ENCODE measurements at places on chromosomes 2 and 18.

GRCh38 chr18:43931439-43931838 lies 654.1 kb upstream of the SYT4 start:
- DNase-seq = no peak

GRCh38 chr2:162280654-162281053 lies 37.4 kb upstream of the FAP start:
- DNase-seq = no peak

GRCh38 chr2:187319441-187320108 lies 128.5 kb downstream of the CALCRL start:
- no peak for DNase-seq

- no peak for DNase-seq
Observed at GRCh38 chr2:225895126-225895525, 495.6 kb downstream of the NYAP2 start.

DNA sequence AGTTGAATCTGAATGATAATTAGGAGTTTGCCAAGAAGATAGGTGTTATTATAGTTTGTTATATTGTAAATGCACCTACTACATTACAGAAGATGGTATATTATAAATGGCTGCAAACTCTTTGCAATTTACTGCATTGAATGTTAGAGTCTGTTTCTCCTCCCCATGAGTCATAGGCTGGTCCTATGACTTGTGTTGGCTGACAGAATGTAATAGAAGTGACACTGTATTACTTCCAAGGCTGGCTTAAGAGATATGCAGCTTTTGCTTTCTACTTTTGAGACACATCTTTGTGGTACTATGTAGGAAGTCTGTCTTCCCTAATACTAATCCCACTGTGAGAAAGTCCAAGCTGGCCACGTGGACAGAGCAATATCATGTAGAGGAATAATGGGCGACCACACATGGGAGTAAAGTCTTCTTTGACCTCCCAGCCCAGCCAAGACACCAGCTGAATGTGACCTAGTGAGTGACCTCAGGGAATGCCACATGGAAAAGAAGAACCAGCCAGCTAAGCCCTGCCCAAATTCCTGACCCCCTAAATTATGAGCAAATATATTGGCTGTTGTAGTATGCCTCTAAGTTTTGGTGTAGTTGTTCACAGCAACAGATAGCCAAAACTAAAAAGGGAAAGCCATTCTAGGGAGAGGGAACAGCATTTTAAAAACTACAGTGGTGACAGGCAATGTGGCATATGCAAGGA lies 6.8 kb upstream of the DDX1 start:
- no peak for DNase-seq

DNA sequence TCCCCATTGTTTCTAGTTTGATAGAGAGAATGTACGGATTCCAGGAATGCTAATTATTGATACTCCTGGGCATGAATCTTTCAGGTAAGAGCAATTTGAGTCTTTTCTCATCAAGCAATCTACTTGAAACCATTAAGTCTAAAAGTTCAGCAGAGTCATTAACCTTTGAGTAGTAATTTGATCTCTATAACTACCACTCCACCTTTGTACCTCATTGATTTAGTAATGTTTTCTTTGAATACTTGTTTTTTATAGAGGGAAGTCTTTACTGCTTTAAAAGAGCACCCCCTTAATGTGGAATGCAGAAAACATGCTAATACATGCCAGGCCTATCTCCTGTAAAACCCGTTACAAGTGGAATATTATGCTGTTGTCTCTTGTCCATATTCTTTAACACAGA lies 45.0 kb downstream of the EIF5B start:
- DNase-seq = no peak

GRCh38 chr2:61368687-61369665 lies 101.9 kb downstream of the USP34 start:
- no peak for DNase-seq

DNA sequence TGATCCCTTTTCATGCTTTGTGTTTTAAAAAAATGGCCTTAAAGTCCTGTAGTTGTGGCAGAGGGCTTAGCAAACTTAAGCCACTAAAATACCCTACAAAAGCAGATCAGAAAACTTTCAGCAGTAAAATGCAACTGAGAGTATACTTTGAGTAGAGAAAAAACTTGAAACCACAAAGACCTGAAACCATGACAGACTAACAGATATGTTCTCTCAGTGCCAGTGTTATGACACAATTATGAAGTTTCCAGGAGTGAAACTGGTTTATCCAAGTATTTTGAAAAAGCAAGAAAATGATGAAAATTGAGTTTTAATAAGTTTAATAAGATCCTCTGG lies 74.5 kb downstream of the SPRED2 start:
- no peak for DNase-seq

DNA sequence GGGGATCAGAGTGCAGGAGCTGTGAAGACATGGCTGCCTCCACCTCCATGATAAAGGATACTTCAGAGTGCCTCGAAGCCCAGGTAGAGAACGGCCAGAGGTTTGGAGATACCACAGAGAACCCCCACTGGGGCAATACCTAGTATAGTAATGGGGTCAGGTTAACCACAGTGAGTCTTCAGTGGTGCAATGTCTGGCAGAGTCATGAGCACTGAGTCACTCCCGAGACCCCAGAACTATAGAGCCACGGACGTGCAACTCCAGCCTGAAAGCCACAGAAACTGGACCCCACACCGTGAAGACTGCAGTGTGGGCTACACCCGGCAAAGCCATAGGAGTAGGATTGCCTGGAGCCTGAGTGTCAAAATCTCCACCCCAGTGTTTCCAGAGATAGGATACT lies 746.6 kb downstream of the CBLN2 start:
- DNase-seq = no peak

DNA sequence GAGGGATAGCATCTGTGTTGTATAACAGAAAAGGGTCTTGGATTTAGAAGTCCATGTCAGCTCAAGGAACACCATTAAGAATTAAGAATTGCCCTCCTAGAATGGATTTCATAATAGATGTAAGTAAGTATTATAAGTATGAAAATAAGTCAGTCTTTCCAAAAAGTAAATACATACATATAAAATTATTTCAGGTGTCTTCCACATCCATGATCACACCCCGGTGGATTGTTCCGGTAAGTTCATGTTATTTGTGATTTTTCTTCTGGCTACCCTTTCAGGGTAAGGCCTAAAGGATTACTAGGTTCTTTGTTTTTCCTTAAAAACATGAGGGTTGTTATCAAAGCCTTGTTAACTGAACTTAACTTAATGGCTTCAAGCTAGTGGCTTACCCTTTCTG lies 55.9 kb downstream of the TMEM185B start:
- DNase-seq = no peak

GRCh38 chr2:239966029-239966852 lies 58.9 kb downstream of the NDUFA10 start:
- no peak for DNase-seq

All from activated T-helper 1 cell treated with anti-CD3 and anti-CD28 coated beads, Interleukin-2, amount 50 U/mL, for 16 hours (primary cell).